ENCODE measurements at places on chromosomes 6 and 20.
A peak's percentile ranks its signal among the peaks of the same experiment; 100 is the strongest.

- DNase-seq: no peak
These were observed 20.5 kb downstream of the RPF2 start for GRCh38 chr6:111002350-111002749.

- no peak for DNase-seq
These were observed 100.8 kb downstream of the SESN1 start for GRCh38 chr6:108993876-108994275.

DNA sequence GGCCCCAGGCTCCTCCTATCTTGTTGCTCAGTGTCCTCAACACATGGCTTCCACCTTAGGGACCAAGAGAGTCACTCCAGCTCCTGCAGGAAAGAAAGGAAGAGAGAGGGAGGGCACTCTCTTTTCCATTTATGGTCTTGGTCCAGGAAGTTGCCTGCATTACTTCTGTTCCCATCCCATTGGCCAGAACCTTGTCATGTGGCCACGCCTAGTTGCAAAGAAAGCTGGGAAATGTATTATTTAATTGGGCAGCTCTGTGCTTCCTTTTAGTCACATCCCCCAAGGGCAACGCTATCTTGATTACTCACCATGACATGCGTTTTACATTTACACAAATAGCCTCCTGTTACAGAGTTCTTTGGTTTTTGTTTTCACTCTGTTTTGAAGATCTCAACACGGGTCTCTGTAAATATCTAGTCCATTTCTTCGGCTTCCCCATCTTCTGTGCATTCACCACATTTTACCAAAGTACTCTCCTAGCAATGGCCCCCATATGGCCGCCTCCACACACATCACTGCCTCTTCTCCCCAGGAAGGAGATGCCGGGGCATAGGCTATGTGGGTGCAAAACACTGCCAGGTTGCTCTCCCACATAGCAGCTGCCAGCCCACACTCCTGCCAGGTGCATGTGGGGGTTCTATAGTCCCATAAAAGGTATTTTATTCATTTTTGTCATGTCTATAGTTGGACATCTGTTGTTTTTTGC lies 35.7 kb upstream of the ZMYND8 start:
- DNase-seq: no peak

- peak; percentile 33 for DNase-seq
These were observed 50.8 kb downstream of the SNX9 start for GRCh38 chr6:157873735-157874344.

GRCh38 chr20:60361761-60362395 lies 403.7 kb downstream of the CDH26 start:
- no peak for DNase-seq

GRCh38 chr6:7777074-7777473 lies 51.2 kb downstream of the BMP6 start:
- no peak for DNase-seq

DNA sequence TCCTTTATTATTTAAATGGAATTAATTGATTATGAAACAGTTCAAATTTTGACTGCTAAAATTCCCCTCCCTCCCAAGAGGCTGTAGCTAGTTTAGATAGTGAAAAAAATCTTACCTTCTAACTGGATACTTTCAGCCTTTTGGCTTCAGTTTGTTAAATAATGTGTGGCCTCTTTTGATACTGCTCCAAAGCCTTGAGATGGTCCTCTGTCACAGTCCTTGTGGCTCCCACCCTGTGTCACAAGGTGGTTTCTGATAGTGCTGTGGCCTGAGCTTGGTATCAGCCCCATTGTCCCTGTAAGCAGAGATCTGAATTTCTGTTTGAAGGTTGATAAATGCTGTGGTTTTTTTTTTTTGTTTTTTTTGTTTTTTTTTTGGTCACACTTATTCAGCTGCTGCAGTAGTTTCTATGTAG lies 20.8 kb downstream of the PANK2 start:
- no peak for DNase-seq

DNA sequence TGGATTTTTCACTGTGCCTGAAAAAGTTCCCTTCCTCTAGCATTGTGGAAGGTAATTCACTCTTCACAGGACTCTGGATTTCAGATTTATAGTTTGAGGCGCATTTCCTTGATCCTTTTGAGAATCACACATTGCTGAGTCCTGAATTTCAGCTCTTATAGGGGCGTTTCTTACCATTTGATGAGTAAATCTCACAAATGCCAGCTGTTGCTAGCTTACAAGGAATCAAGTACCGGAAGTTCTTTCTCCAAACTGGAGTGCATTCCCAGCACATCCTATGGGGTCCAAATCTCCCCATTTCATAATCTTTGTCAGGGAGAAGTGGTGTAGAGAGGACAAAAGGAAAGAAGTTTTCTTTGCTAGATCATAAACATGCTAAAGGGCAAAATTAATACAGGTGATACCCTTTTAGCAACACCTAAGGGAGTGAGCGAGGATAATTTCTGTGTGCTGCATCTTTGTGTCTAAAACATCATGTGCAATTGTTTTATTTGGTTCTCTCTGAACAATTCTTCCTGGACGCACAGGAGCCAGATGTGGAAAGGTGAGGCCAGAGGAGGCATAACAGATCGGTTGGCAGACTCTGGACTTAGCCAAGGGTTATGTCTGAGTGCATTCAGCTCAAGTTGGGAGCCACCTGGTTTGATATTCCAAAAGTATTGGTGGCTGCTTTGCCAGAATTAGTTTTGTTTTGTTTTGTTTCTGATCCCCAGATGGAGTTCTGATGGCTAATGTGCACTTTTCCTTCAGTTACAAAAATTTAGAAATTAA lies 37.4 kb upstream of the EYA2 start:
- no peak for DNase-seq

DNA sequence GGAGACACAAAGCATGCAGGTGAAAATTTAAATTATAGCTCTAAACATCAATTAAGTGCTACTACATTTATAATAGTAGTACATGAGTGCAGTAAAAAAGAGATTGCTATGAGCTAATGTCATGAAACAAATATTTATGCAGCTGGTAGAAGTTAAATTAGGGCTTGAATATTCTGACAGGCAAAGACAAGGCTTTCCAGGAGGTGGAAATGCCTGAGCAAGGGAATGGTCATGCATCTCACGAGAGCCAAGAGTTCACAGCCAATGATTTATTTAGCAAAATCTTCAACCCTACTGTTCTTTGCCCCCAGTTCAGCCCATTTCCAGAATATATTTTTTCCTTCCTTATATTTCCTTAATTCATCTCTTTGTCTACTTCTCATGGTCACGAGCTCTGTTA lies 128.9 kb downstream of the HIVEP2 start:
- no peak for DNase-seq

- no peak for DNase-seq
These were observed 119.6 kb upstream of the EDN1 start for GRCh38 chr6:12170351-12171092.

DNA sequence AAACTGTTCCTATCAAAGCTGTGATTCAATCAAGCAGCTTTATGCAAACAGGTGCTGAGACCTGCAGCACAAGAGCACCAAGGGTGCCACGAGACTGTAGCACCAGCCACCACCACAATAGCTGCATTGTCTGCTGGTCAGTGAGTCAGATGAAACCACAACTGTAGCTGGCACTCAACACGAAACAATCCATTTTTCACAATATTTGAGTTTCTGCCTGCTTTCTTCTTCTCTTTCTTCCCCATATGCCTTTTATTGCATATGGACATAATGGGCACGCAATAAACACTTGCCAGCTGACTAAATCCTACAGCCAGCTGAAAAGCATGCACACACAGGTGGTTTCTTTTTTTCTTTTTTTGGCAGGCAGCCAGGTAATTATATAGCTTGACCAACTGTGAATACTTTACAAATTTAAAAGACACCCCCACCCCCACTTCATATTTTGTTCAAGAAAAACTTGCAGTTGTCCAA lies 16.6 kb downstream of the SLC2A12 start:
- peak; percentile 74 for DNase-seq

- no peak for DNase-seq
These were observed 10.6 kb downstream of the FARS2 start for GRCh38 chr6:5271926-5272325.

- no peak for DNase-seq
These were observed 13.1 kb downstream of the GABRR1 start for GRCh38 chr6:89204096-89204495.
